ENCODE measurements at places on chromosomes 16 and 17. TPM values are rescaled to one million over a fixed set of nuclear protein-coding genes. Genes with fewer than 3 reads are reported as not detected.

The GAS2L2 gene
- not detected for polyA plus RNA-seq

The SLFN14 gene
- polyA plus RNA-seq, result not detected

The CCDC144A gene
- 7.4 TPM for polyA plus RNA-seq

The GNAO1 gene
- not detected for polyA plus RNA-seq

The TNP2 gene
- not detected for polyA plus RNA-seq

The CDH8 gene
- not detected for polyA plus RNA-seq

The ANKS4B gene
- polyA plus RNA-seq, result not detected

The C16orf95 gene
- 6.1 TPM for polyA plus RNA-seq

The ZNF768 gene
- 35.2 TPM for polyA plus RNA-seq

The GPATCH8 gene
- 14.6 TPM for polyA plus RNA-seq

The XYLT1 gene
- polyA plus RNA-seq, result 0.51 TPM

GRCh38 chr17:10417431-10417830 is 4.3 kb downstream of the MYH8 start:
- DNase-seq, result no peak

DNA sequence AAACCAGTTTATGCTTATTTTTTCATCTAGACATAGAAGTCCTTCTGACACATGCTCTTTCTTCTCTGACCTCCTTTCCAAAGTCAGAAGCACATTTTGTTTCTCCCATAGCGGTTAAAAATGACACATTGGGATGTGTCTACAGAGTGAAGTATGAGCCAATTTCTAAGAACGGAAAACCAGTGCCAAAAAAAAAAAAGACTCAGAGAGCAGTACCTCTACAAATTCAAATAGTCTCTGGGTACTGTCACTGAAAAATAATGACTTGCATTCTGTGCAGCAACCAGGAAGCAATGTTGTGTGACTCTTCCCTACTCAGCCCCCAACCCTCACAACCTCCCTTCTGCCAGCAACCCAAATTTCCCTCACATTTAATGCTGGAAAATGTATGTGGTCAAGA is 145.5 kb upstream of the PMFBP1 start:
- DNase-seq, result no peak

GRCh38 chr17:27597783-27598320 is 33.1 kb upstream of the LGALS9 start:
- no peak for DNase-seq

DNA sequence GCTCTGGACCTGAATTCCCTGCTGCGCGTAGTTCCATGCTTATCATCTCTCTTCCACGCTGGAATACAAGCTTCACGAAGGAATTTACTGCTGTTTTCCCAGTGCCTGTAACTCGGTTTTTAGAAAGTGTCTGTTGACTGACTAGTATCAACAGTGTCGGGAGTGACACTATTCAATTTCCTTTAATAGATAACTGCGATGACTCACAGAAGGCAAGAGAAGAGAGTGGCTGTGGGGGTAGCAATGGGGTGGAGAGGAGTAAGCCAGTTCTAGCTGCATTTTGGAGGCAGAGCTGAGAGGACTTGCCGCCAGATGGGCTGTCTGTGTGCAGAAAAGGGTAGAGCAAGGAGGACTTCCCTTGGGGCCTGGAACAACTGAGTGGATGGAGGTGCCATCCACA is 25.2 kb downstream of the B4GALNT2 start:
- no peak for DNase-seq

DNA sequence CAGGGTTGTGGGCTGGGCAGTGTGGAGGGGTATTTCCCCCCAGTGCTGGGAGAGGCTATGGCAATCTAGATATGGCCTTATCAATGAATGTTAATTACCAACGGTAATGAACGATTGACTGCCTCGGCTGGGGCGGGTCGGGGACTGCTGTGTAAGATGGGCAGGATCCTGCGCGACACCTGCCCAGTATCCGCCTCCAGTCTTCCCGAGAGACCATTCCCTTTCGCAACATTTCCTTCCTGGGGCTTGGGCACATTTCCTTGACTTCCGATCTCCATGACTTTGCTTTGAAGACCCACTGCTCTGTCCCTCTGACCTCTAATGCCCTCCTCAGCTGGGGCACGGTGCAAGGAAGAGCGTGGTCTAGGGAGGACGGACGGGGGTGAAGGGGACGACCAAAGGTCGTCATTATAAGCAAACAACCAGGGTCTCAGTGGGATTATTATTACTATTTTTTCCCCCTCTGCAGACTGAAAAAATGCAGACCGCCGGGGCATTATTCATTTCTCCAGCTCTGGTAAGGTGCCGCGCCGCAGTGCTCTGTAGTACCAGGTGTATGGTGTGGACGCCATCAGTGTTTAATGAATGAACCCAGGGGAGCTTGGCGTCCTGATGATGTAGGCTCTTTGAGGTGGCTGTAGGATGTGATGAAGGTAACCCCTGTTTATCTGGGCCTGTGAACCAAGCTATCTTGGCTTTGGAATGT is 506 bp downstream of the ATP5MC1 start:
- no peak for DNase-seq

DNA sequence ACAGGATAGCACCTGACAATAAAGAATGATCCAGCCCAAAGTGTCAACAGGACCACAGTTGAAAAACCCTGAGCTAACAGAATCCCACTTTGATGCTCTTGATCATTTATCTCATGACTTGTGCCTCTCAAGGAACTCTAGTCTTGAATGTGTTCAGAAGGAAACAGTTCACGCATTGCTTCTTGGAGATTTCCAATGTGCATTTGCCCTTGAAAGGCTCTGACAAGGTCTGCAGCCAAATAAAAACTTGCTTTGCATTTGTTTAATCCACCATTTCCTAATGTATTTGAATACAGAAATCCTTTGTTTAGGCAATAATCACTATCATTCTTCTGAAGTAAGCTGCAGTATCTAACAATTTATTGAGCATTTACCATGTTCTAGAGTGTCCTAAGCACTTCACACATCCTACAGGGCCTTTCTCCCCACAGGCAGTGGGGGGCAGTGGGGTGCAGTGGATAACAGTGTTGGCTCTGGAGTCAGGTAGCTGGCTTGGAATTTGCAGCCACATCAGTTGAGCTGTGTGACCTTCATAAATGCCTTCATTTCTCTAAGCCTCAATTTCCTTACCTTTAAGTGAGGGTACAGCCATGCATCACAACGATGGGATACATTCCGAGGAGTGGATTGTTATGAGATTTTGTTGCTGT is 239.7 kb downstream of the XYLT1 start:
- DNase-seq, result no peak

- no peak for DNase-seq
Observed at GRCh38 chr17:1029196-1029921, 32.4 kb downstream of the TIMM22 start.

DNA sequence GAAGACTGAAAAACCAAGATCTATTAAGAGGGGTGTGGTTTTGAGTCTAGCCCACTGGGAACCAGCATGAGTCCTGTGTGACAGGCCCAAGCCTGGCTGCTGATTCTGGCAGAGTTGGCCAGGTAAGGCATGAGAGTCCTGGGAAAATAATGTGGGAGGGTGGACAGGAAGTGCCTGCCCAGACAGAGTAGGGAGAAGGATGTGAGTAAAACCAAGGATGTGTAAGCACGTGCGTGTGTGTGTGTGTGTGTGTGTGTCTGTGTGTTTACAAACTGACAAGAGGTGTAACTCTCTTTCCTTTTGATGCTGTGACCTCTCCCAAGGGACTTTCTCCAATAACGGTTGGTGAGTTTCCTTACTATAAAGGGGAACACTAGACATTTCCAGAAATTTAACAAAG is 15.6 kb upstream of the TEX2 start:
- peak; percentile 59 for DNase-seq

GRCh38 chr16:14562691-14563491 is 67.2 kb downstream of the PARN start:
- DNase-seq, result no peak

GRCh38 chr17:46169913-46170638 is 23.2 kb downstream of the KANSL1 start:
- DNase-seq, result no peak

DNA sequence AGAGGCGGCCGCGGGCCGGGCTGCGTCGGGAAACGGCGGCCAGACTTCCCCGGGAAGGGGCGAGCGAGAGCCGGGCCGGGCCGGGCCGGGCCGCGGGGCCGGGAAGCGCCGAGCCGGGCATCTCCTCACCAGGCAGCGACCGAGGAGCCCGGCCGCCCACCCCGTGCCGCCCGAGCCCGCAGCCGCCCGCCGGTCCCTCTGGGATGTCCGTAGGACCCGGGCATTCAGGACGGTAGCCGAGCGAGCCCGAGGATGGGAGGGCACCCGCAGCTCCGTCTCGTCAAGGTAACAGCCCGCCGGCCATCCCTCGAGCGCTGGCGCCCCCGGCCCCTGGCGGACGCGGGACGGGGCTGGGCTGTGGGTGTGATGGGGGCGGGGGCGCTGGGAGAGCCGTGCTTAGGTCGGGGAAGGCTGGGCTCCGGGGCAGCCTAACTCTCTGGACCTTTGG is at the start of gene CRHR1:
CRHR1 (plus strand) TSS at position 28 of the 448 bp plus-strand sequence; CDS start at position 253, 225 bp downstream.
- no peak for DNase-seq

GRCh38 chr16:67504031-67505021 is 21.0 kb upstream of the AGRP start:
- DNase-seq, result no peak

DNA sequence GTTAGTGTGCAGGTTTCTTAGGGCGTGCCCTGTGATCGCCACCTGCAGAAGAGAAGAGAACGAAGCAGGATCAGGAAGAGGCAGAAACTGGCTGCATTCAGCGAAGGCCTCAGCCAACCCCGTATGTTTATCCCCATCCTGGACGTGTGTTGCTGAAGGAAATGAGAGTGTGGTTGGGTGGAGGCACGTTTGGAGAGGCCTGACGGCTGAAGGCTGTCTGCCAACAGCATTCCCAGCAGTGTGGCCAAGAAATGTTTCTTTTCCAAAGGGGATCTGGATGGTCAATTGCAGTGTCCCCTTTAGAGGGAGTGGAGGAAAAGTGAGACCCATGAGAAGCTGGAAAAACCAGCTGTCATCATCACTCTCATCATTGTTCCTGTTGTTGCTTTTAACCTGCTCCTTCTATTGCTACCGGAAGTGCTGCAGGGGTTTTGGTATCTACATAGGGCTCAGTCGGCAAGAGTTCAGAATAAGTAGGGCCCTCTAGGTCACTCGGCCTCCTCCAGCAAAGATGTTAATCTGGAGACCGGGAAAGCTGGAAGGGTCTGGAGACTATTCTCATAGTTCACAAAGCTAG is 46.5 kb upstream of the SLC47A1 start:
- DNase-seq, result no peak

DNA sequence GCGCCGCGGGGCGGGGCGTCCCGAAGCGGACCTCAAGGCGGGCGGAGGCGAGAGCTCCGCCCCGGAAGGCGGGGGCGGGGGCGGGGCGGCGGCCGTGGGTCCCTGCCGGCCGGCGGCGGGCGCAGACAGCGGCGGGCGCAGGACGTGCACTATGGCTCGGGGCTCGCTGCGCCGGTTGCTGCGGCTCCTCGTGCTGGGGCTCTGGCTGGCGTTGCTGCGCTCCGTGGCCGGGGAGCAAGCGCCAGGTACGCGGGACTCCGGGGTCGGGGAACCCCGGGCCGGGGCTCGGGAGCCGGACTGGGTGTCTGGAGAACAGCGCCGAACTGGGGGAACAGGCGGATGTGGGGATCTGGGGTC is at the start of gene TNFRSF12A:
TNFRSF12A (plus strand) TSS at position 122 of the 357 bp plus-strand sequence; CDS start at position 152, 30 bp downstream.
- peak; percentile 77 for DNase-seq

DNA sequence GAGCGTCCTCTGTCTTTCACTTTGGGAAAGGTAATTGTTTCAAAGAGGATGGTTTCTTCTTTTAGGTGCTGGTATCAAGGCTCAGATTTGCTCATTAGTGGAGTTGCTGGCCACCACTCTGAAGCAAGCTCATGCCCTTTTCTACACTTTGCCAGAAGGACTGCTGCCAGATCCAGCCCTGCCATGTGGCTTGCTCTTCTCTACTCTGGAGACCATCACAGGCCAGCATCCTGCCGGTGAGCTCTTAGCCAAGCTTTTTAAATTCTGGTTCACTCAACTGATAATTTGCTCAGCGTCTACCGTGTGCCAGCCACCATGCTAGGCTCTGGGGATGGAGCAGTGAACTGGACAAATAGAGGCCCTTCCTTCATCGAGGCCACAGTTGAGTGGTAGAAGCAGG is 4.3 kb downstream of the COG1 start:
- no peak for DNase-seq

- DNase-seq, result peak; percentile 19
Observed at GRCh38 chr17:30832438-30833124, 815 bp downstream of the ATAD5 start.

DNA sequence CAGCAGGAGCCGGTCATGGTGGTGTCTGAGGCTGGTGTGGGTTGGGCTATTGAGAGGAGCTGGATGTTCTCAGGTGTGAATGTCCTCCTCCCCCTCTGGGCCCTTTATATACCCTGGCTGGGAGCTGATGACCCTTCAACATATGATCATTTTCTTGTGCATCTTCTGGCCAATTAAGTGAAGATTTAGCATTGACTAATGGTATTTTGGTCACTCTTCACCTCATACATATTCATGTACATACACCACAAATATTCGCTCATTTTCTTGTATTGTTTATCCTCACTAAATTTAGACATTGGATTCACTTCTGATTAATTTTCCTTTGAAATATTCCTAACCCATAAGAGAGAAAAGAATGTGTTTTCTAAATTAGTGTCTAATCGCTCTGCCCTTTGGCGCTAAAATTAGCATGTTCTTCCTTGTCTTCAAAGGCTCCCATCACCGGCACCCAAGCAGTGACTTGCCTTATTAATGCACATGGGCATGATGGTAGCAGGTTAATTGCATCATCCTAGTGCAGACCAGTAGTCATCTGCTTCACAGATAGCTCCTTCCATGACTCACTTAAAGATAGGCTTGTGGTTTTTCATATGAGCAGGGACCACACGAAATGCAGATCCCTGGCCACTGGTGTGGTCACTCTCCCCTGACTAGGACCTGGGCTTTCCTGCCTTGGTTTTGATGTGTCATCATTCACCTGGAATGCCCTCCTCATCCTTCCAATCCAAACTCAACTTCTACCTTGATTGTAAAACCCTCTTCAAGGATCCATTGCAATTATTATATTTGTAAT is at the start of gene KRTAP2-4:
KRTAP2-4 (minus strand) TSS at position 51 of the 796 bp plus-strand sequence; CDS start at position 17, 34 bp downstream.
- DNase-seq, result no peak

DNA sequence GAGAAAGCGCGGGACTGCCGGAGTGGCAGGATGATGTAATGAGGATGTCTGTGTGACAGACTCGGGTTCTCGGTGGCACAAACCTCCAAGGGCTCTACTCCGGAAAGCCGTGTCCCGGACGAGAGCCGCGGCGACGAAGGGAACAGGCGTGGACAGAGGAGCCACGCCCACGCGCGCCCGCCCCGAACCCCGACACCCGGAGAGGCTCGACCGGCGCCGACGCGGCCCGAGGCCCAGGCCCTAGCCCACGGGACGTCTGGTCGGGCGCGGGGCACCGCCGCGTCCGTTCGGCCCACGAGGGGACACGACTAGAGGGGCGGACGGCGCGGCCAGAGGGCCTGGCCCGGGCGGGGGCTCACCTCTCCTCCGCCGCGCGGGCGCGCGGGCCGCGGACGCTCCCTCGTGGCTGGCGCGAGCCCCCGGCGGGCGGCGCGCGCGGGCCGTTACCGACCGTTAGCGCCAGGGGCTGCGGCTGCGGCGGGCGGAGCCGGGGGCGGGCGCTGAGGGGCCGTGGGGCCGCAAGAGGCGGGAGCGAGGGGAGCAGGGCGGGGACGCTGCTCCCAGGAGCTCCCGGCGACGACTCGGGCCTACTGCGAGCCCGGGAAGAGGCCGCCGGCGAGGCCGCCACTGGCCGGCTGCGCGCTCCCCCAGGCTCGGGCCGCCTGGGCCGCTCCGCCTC is 2.1 kb upstream of the IRX5 start:
- peak; percentile 24 for DNase-seq

- peak; percentile 12 for DNase-seq
Observed at GRCh38 chr17:67245694-67246402, 852 bp upstream of the HELZ start.

GRCh38 chr16:80591071-80591915 is 50.5 kb downstream of the DYNLRB2 start:
- no peak for DNase-seq

- DNase-seq, result peak; percentile 94
Observed at GRCh38 chr17:21286066-21286770, 1.7 kb downstream of the MAP2K3 start.

GRCh38 chr17:62048262-62048661 is 16.8 kb downstream of the MED13 start:
- DNase-seq, result no peak
